ENCODE measurements at places on chromosomes 2 and 18. TPM values are rescaled to one million over a fixed set of nuclear protein-coding genes. Genes with fewer than 3 reads are reported as not detected.

DNA sequence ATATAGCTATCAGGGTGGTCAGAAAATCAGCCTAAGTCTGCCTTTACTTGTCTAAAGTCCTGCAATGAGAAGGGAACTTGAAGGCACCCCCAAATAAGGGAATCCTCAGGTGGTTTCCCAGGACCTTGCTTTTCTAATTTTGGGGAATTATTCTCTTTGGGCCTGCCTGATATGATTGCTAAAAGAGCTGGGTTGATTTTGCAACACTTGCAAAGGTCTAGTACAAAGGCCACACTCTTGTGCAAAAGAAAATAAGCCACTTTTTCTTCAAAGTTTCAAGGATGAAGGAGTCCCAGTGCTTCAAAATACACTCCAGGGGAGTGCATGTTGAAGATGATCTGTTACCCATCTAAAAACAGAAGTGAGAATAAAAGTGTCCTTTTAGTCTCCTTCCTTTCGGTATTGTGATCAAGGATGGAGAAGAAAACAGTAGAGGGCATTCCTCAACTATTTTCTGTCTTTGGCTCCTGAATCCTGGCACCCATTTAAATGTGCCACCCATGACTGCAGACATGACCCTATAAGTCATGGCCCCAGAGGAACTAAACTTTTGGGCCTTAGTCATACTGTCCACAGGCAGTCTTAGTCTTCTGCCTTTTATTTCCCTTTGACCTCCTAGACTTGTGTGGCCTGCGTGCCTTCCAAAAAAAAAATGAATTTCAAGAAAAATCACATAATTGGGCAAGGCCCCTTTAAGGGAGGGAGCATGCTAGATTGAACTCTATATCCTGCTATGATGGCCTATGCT is 5.1 kb downstream of the SULT1C3 start:
- no peak for DNase-seq

GRCh38 chr2:220959391-220959802 is 612.7 kb downstream of the EPHA4 start:
- DNase-seq: no peak

GRCh38 chr2:68756178-68756577 is 21.6 kb downstream of the ARHGAP25 start:
- DNase-seq: no peak

DNA sequence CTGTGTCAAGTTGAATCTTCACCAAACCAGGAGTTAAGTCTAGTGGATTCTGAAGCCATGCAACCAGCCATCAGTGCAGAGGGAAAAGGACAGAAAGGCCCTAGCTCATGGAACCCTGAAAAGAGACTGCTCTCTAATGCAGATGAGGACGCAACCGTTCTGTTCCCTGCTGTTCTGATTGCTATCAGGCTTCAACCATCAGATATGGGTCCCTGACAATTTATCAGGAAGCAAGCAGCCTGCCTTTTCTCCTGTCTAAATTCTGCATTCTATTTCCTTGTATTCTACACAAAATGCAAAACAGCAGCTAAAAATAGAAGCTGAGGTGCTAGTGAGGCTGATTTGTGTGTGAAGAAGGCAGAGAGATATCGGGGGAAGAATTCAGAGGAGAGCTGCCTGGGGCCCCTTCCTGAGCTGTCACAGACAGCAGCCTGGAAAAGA is 68.4 kb upstream of the RTN4 start:
- DNase-seq: no peak

The STPG4 gene
- not detected for polyA plus RNA-seq

The COMMD1 gene
- polyA plus RNA-seq: 84.7 TPM
